Transverse colon (tissue), 4 donors: ENCODE measurements at places on chromosomes 2 and 18.

GRCh38 chr2:20369366-20369765 lies 18.7 kb upstream of the PUM2 start:
- no peak for DNase-seq

- no peak for DNase-seq
Measured at GRCh38 chr2:25617948-25618646, 55.3 kb downstream of the DTNB start.

DNA sequence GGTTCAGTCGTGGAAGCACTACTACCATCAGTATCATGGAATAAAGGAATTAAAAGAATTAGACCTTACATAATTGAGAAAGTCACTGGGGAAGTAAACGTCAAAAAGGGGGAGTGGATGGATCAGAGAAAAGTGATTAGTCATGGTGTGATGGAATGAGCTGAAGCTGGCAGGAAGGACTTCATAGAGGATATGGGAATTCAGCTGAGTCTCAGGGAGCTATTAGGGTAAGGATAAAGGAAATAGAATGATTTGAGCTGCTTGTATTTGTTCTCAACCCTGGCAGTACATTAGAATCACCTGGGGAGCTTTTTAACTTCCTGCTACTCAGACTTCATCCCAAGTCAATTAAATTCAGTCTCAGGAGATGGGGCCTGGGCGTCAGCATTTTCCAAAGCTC lies 53.4 kb upstream of the SETBP1 start:
- no peak for DNase-seq

- DNase-seq, result no peak
Measured at GRCh38 chr18:22210311-22210754, 40.9 kb downstream of the GATA6 start.

- DNase-seq, result no peak
Measured at GRCh38 chr2:160140471-160140870, 59.6 kb downstream of the ITGB6 start.

- DNase-seq, result peak; percentile 70
Measured at GRCh38 chr2:176653479-176654443, 384.5 kb downstream of the MTX2 start.

- no peak for DNase-seq
Measured at GRCh38 chr18:40032076-40032475, 1923.0 kb upstream of the PIK3C3 start.

- DNase-seq, result no peak
Measured at GRCh38 chr2:28276807-28277206, 115.9 kb upstream of the FOSL2 start.

DNA sequence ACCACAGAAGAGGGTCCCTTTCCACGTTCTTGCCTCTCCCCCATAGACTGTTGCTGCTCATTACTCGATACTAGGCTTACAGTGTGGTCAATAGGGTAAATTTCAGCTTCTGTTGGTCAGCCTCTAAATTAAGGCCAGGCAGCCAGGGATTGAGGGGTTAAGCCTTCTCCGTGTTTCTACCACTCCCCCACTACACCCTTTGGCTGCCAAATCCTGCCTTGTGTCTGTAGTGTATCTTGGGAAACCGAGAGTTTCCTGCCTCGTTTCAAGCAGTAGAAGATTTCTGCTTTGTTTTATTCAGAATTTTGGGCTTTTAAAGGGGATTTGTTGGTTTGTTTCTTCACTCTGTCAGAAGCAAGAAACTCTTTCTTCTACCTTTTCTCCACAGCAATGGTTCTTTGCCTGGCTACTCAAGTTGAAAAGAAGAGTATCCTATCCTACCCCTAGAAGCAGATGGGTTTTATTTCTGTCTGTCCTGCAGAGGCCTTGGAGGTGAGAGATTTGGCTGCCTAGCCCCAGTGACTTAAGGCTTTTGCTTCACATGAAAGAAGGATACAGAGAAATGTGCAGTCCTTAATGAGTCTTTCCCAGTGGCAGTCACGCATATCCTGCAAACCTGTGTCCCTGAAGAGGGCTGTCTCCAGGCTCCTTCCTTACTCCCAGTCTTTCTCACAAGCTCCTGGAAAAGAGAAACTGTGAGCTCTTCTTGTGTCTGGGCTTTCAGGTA lies 261.5 kb upstream of the TANK start:
- DNase-seq, result no peak

DNA sequence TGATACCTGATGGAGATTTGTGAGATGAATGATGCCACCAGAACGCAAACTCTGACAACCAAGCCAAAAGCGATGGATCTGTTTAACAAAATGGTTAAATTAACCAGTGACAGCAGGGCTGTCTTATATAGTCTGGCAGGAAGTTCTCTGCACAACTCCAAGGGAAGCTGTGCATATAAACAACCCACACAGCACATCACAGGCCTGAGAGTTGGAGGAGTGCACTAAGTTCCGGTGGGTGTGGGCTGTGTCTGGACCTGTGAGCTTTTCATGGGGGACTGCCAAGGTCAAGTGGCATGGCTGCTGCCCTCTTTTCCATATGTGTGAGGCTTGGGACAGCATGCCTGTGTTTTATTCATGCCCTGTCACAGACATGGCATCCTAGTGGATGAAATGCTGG lies 414.6 kb upstream of the TRIB2 start:
- no peak for DNase-seq

DNA sequence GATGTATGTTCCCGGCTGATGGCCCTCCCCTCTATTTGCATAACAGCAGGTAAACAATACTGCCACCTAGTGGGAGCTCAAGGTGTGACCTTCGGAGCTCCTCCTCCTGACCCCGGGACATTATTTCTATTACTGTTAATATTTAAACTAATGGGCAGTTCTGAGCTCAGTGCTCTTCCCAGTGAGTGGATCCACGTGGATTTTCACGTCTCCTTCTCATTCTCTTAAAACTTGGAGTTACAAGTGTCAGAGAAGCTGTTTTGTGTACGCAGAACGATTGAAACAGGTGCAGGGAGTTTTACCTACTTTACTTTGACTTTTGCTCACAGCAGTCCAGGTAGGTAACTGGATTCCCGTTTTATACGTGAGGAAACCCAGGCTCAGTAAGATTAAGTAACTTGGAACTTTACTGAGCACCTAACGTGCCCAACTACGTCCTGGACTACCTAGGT lies 127.3 kb downstream of the PRKCE start:
- DNase-seq, result peak; percentile 71

DNA sequence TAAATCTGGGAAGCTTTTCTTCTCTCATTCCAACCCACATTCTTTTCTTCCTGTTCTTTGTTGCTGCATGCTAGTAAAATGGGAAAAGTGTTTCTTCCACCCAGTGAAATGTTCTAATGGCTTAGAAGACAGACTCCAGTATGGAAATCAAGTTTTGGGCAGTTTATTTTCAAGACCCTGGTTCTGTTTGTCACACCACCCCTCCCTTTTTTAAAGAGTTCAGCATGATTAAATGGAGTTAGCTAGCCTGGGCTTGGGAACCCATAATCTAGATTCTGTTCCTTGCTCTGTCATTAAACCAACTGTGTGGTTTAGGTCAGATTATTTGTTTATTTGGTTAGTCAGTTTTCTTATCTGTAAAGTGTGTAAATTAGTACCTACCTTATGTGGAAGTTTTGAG lies 151.8 kb upstream of the NT5C1B start:
- no peak for DNase-seq

GRCh38 chr18:57219964-57220363 lies 73.1 kb downstream of the BOD1L2 start:
- DNase-seq, result no peak

GRCh38 chr18:33812186-33812585 lies 234.2 kb downstream of the ASXL3 start:
- peak; percentile 66 for DNase-seq

GRCh38 chr2:204293884-204294747 lies 251.2 kb upstream of the PARD3B start:
- no peak for DNase-seq

GRCh38 chr2:134601264-134601663 lies 117.5 kb downstream of the TMEM163 start:
- DNase-seq, result no peak

- no peak for DNase-seq
Measured at GRCh38 chr2:127045792-127046501, 61.0 kb downstream of the BIN1 start.

- no peak for DNase-seq
Measured at GRCh38 chr2:1505031-1505441, 91.8 kb downstream of the TPO start.

GRCh38 chr18:9696112-9696511 lies 12.0 kb upstream of the RAB31 start:
- DNase-seq, result no peak

DNA sequence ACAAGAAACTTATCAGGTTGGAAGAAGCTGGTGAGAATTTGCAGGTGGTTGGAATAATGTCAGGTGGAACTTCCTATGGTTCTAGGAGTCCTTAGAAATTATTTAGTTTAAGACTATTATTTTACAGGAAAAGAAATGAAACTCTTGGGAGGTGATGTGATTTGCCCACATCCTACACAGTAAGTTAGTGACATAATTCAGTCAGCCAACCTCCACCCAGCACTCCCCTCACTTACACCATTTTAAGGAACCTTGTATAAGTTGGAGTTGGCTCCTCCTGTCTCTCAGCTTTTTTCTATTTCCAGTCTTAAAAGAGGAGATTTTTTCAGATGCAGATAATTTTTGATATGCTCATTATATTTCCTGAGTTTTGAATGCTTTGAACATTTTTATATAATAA lies 86.4 kb downstream of the SKA1 start:
- DNase-seq, result no peak

DNA sequence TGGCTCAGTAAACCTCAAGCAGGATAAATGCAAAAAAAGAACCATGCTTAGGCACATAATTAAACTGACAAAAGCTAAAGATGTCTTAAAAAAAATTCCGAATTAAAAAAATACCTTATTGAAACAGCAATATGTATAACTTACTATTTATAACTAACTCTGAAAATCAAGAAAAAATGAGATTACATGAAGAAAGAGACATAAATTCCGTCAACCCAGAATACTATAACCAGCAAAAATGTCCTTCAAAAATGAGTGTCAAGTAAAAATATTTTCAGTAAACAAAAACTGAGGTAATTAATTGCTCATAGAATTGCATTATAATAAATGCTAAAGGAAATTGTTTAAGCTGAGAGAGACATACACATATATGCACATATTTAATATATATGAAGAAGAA lies 474.5 kb upstream of the SYT4 start:
- no peak for DNase-seq

DNA sequence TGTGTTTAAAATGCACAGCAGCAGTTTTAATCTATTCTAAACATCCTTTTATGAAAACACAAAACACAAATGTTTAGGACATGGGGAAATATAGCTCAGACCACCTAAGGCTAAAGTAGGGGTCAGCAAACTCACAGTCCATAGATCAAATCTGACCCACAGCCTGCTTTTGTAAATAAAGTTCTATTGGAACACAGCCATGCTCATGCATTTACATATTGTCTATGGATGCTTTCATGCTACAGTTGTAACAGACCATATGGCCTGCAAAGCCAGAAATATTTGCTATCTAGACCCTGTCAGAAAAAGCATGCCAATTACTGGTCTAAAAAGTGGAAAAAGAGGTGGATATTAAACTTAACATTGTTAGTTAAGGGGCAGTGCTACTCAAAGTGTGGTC lies 1105.4 kb upstream of the KLHL29 start:
- no peak for DNase-seq

DNA sequence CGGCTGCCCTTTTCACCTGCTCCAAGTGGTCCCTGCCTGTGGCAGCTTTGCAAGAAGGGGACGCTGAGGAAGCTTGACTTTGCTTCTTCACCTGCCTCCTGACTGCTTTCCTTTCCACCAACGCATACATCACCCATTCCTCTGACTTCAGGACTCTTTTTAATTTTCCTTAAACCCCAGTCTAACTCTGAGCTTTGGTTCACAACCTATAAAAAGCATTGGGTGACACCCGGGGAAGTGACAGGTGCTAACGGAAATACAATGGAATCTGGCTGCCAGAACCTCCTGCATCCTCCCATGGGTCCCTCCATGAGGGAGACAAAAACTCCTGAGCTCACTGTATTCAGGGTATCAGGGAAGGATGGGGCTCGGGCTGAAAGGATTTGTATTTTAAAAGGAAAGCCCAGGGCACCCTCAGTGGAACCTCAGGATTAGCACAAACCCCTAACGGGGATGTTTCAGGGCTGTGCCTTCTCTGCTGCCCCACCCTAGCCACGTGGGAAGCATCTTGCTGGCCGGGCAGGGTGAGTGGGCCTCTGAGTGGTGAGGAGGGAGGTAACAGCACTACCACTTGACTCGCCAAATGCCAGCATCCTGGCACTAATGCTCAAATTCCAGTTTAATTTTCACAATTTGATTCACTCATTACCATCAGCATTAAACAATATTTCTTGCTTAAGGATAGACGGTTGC lies 284.8 kb downstream of the CELF4 start:
- no peak for DNase-seq

GRCh38 chr2:216418981-216419380 lies 6.7 kb downstream of the SMARCAL1 start:
- DNase-seq, result no peak
